T47D (cell line): ENCODE measurements at places on chromosomes 5 and 9.
A peak's percentile ranks its signal among the peaks of the same experiment; 100 is the strongest.

GRCh38 chr9:3962496-3962895, 337.4 kb downstream of the GLIS3 start:
- DNase-seq = peak; percentile 4

DNA sequence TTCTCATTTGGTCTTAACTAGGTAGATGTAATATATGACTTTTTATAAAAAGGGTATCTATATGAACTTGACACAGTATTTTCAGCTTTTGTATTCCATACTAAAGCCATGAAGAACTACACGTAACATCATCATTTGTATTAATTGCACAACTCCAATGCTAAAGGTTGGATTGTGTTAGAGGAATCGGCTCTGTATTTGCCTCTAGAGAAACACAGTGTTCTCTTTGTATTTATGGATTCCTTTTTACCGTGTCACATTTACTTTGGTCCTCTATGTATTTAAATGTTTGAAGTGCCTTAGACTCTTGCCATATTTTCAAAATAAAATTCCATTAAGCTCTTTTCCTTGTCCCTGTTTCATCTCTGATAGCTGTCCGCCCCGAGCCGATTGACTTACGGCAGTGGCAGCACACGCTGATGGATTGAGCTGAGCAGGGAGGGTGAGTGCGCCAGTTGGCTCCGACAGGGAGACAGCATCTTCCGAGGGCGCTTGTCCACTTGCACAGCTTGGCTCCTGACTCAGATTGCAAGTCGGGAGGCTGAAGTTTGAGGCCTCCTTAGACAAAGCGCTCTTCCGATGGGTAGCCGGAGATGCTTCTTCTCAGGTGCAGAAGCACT, 95.6 kb upstream of the DMRT1 start:
- DNase-seq = no peak

DNA sequence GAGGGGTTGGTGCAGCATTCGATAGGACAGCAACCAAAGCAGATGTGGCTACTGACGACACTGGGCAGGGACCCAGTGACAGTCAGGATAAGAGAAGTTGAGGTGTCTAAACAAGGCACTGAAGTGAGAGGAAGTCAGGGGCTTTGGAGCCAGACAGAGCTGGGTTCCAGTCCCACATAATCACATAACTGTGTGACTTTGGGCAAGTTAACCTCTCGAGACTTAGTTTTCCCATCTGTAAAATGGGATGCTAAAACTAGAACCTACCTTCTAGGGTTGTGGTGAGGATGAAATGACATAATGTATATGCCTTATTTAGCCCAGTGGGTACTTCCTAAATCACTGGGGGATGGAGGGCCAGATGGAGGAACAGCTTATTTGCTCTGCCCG, 3.1 kb downstream of the ANGPTL2 start:
- DNase-seq = no peak

DNA sequence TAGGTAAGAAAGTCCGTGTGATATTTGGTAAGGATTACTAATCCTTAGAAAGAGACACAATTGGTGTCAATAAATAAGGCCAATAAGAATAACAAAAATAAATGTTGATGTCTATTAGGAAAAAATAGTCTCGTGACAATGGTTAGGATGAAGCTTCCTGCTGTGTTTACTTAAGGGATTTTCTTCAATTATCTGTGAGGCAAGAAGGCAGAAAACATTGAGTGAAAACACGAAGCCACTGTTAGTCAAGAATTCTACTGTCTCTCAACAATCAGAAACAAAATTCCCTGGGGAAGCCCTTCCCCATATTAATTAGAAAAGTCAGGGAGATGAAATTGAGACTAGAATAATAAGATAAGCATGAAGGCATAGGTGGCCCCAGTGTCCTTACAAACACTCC, 149.0 kb downstream of the SYK start:
- DNase-seq = no peak

DNA sequence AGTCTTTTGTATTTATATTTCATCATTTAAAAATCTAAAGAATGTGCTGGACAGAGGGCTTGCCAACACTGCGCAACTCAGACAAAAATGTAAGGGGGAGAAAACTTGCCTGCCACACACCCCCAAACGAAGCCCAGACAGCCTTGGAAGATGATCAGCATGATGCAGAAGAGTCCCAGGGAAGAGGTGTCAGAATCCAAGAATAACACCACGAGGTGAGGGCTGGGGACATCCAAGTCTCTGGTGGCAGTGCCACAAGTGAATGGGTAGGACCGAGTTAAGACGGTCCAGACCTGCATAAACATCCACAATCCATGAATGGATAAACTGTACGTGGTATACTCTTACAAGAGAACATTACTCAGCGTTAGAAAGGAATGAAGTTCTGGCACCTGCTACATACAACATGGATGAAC, 10.4 kb downstream of the EPB41L4B start:
- DNase-seq = no peak

- DNase-seq = peak; percentile 39
Observed at GRCh38 chr5:55160493-55161209, 680 bp downstream of the GPX8 start.

GRCh38 chr5:171986772-171987171, 19.7 kb downstream of the FBXW11 start:
- DNase-seq = no peak

GRCh38 chr9:92245005-92245797, 48.3 kb downstream of the IARS1 start:
- DNase-seq = no peak

DNA sequence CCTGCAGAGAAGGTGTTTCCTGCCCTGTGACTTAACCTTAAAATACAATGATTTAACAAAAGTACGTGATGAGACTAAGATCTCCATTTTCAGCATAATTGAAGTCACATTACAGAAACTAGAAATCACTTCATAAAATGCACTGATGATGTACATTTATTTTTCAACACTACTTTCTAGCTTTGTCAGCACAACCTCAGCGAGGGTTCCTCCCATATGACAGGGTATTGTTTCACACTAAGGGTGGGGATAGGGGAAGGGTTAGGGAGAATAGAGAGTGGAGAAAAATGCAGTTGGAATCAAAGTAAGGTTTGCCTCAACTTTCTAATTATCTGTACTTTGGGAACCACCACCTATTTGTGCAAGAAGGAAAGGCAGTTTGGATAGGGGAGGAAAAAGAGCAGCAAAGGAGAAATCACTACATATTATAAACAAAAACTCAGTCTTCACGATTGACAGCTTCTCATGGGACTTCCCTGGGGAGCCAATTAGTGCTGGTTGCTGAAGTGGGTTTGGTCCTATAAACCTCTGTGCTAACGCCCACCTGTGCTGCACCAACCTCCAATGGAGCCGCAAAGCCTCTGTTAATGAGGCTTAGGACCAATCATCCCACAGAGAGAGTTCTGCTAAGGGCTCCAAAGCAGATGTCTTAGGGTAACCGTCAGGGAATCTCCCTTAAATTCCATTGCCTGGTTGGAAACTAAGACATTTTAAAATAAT, 369.2 kb upstream of the PDE4D start:
- DNase-seq = no peak

DNA sequence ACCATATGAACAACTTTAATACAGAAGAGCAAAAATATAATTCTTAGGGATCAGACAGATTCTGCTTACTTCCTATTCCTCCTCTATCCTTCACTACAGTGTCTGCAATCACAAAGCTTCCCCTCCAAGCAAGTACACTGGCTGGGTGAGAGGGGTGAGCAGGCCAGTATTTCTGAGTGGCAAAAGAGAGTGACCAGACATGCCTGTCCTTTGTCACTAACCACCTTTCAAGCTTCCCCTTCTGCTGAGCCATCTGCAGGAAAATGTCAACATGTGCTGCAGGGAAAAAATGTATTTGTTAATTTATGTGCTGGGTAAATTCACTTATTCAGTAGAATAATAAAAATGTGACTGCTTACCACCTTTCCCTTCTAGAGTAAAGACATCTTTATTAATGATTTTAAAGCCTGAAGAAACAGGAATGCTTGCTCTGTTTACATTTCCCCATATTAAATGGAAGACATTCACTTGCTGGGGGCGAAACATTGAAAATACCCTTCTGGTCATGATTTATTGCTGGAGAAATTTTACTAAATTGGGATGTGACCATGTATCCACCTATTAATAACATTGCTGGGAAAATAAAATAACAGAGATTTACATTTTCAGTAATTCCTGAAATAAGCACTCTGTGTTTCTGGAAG, 84.9 kb downstream of the SPOCK1 start:
- DNase-seq = no peak

DNA sequence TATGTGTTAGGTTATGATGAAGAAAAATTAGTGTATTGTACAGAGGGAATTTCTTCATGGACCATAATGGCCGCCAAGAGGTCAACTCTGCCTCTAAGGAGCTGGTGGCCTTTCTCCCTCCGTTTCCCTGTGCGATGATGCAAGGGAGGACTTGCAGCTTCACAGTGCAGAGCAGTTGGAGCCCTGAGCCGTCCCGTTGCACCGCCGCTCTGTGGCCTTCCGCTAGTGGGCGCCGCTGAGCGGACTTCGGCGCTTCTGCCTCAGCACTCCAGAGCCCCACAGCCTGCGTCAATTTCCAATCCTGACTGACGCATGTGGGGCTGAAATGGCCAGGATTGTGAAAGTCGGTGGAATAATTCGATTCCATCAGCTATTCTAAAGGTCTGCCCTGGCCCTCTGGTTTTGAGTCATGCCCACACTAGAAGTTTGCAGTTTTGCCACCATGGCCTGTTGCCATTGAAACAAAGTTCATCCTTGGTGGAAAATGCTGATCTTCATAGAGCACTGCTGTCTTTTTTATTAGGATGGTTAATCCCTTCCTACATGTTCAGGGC, 22.7 kb upstream of the LECT2 start:
- no peak for DNase-seq

GRCh38 chr9:93436218-93436617, 15.3 kb upstream of the FAM120A start:
- DNase-seq = no peak

DNA sequence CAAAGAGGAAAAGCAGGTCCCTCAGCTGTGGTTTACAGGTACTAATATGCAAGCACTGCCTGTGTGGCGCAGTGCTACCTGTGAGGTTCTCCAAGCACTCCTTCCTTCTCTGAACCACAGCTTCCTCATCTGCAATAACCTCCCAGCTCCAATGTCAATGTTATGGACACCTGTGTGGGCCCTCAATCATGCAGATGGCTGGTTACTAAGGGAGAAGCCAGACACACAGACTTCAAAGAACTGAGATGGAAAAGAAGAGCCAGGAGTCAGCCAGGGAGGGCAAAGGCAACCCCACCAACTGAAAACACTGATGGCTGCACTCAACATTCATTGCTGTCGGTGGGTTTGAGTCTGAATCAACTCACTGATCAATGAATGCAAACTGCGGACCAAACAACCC, 77.7 kb downstream of the NR6A1 start:
- DNase-seq = no peak

GRCh38 chr9:127660886-127661741, 45.7 kb upstream of the CFAP157 start:
- DNase-seq = no peak

- no peak for DNase-seq
Observed at GRCh38 chr5:106849266-106849665, 821.5 kb downstream of the EFNA5 start.

GRCh38 chr5:45376417-45376816, 319.8 kb downstream of the HCN1 start:
- no peak for DNase-seq

DNA sequence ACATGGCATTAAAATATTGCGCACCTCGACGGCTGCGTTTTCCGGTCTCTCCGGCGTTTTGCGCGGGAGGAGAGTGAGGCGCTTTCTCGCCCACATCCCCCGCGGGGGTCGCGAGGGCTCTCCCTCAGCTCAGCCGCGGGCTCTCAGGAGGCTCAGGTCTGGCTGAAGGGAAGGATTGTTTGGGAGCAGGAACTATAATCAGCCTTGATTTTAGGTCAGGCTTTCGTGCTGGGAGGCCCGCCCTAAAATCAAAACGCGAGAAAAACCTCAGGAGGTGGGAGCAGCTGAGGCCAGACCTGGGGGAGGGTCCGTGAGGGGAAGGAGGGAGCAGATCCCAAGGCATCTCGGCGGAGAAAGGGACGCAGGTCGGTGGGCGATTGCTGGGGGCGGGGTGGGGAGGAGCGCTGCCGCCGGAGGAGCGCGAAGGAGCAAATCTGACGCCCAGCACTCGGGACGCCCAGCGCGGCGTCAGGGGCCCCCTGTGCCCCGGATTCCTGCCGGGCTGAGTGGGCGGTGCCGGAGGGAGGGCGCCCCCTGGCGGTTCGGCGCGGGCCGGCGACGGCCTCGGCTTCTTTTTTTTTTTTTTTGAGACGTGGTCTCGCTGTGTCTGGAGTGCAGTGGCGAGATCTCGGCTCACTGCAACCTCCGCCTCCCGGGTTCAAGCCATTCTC, 18.7 kb upstream of the RNF130 start:
- DNase-seq = no peak

DNA sequence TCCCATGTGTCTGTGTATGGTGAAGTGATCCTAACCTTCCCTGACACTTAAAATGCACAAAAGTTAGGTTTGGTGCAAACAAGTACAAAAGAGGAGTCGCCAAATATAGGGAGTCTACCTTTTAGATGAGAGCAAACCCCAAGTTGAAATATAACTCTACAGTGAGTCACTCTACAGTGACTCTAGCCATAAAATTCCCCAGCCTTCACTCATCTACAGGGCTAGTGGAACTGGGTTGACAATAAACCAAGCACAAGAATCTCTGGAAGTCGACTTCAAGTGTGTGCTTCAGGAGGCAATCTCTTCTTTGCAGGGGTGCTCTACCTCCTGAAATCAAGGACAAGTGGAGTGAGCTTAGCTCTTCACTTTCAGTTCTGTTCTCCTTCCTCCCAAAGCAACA, 3.3 kb downstream of the SHISAL2B start:
- DNase-seq = no peak

DNA sequence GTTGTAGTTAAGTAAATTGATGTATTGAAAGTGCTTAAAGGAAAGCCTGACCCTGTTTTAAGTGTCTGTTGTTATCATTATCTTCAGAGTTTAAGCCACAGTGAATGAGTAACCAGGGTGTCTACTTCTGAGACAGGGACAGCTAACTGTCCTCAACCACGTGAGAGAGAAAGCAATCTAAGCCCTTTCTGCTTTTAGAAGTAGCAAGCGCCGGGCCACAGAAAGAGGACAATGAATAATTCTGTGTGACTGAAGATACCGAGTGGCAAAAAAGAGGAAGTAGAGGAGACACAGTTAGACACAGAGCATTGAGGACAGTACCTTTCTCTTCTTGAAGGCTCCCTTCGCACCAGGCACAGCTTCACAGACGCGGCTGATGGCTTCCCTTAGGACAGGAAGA, 86.3 kb downstream of the S1PR3 start:
- DNase-seq = no peak

- no peak for DNase-seq
Observed at GRCh38 chr5:132073231-132074013, at the start of gene CSF2. CSF2 (plus strand) TSS chr5:132073789; CDS start chr5:132073824, 35 bp downstream.
